ENCODE measurements at places on chromosomes 3 and 15.
A peak's percentile ranks its signal among the peaks of the same experiment; 100 is the strongest.

- DNase-seq, result peak; percentile 99
Observed at GRCh38 chr3:3126477-3127431, at the start of gene TRNT1. TSS of gene TRNT1 (plus strand) at chr3:3126940. CDS start at chr3:3129041, 2,101 bp downstream.

- no peak for DNase-seq
Observed at GRCh38 chr3:196553551-196553950, 14.8 kb downstream of the WDR53 start.

GRCh38 chr3:79003994-79004393 lies 763.8 kb downstream of the ROBO1 start:
- no peak for DNase-seq

GRCh38 chr15:45251888-45252287 lies at the start of gene SLC28A2:
TSS of gene SLC28A2 (plus strand) at chr15:45252234. CDS start at chr15:45253216, 982 bp downstream.
- no peak for DNase-seq

DNA sequence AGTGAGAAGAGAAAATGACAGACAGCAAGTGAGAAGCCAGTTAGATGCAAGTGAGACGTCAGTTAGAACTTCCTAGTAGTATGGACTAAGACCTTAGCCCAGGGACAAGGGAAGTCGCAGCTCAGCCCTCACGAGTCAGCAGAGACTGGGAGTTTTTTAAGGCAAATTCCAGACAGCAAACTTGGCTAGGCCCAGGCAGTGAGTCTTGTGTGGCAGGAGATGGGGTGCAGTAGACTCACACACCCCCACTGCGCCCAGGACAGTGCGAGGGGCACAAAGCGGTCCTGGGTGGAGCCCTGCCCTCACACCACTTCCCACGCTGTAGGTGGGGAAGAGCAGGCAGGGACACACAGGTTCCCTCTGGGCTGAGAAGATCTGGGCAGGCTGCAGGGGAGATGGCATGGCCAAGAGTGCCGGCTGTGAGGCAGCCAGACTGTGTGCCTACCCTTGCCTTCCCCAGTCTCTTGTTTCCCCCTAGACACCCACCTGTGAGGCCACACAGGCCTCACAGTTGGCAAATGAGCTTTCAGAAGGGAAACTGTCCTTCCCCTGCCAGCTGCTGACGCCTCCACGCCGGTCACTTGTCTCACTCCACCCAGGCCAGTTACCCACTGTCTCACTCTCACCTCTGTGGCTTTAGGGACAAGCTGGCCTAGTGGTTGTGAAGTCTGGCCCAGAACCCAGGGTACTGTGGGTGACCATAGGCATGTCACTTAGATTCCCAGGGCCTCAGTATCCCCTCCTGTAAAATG lies 13.7 kb upstream of the PRKCD start:
- DNase-seq, result peak; percentile 83

- no peak for DNase-seq
Observed at GRCh38 chr3:129794311-129795185, 99.0 kb downstream of the TMCC1 start.

GRCh38 chr3:110393941-110394340 lies 677.7 kb upstream of the NECTIN3 start:
- no peak for DNase-seq

- DNase-seq, result peak; percentile 23
Observed at GRCh38 chr3:81581966-81582599, 179.4 kb downstream of the GBE1 start.

- DNase-seq, result peak; percentile 98
Observed at GRCh38 chr3:179451265-179452175, at the start of gene GNB4. TSS of gene GNB4 (minus strand) at chr3:179451470. CDS start at chr3:179426200, 25,270 bp downstream.

DNA sequence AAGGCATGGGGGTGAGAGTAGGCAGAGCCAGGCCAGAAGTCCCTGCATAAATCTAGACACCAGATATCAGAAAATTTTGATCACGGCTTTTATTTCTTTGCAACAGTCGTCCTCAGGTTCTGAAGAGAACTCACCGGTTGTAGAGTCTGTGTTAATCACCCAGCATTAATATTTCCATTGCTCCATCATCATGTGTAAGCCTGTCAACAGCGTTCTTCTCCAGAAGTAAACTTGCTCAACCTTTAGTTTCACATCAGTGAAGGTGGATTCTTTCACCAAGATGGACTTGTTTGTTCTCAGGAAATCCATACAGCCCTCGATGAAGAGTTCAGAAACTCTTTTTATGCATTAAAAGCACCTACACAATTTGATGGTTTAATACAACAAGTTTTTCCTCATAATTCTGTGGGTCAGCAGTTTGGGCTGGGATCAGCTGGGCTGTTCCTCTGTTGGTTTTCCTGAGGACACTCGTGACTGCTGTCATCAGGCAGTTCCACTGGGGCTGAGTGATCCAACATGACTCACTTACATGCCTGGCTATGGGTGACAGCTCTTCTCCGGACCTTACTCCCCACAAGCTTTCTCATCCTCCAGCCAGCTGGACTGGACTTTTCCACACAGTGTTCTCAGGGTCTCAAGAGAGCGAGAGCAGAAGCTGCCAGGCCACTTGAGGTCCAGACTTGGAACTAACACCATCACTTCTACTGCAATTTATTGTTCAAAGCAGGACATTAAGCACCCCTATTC lies 303.4 kb downstream of the ZNF621 start:
- DNase-seq, result peak; percentile 82

GRCh38 chr15:49881866-49882265 lies 237.2 kb downstream of the ATP8B4 start:
- DNase-seq, result no peak

GRCh38 chr15:29811691-29812383 lies 10.4 kb downstream of the TJP1 start:
- DNase-seq, result no peak

- DNase-seq, result no peak
Observed at GRCh38 chr15:36156879-36157427, 422.5 kb upstream of the CDIN1 start.

GRCh38 chr15:45456212-45457106 lies 66.1 kb downstream of the SLC30A4 start:
- DNase-seq, result peak; percentile 98

GRCh38 chr3:94210256-94210655 lies 147.4 kb downstream of the NSUN3 start:
- no peak for DNase-seq

DNA sequence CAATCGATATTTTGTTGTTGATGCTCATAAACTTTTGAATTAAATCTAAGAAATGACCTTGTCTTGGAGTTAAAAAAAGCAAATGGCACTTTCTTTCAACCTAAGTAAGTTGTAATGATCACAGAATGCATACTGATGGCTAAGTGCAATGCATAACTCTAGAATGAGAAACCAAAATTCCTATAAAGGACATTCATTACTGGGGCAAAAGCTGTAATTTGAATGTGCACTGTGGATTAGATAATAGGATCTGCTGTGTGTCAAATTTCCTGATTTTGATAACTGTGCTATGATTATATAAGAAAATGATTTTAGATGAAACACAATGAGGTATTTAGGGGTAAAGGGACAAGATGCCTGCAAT lies 14.3 kb downstream of the SIAH2 start:
- DNase-seq, result no peak

DNA sequence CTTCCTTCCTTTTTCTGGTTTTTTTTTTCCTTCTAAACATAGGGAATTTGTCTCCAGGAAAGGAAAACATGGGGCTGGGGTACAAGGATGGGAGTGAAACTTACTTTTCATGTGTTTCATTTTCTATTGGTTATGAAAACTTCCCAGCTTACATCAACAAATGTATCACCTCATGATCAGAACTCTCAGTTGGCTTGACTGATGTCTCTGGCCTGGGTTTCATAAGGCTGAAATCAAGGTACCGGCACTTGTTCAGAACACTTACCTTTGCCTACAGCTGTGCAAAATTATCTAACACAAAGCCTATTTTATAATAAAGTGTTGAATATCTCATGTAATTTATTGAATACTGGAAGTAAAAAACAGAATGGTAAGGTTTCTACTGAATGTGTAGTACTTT lies 91.8 kb upstream of the STT3B start:
- DNase-seq, result peak; percentile 2

- DNase-seq, result no peak
Observed at GRCh38 chr3:11464356-11464755, 179.4 kb downstream of the VGLL4 start.

- no peak for DNase-seq
Observed at GRCh38 chr3:88744896-88745295, 362.5 kb upstream of the EPHA3 start.

DNA sequence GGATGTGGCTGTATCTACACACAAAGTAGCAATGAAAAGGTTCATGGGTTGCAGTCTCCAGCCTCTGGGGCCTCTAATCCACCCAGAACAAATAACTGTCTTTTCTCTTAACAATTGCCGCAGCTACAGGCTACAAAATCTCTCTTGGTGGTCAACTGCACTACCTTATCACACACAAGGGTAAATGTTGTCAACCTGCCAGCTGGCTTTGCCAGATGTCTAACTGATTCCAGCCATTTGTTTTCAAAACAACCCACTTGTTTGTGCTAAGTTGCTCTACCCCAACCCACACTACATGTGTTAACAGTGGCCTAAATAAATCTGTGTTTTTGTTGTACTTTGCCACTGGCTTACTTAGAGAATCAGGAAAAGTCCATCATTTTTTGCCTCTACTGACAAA lies 447.3 kb downstream of the TAFA4 start:
- no peak for DNase-seq

- peak; percentile 71 for DNase-seq
Observed at GRCh38 chr15:50051811-50052419, 67.1 kb downstream of the ATP8B4 start.

DNA sequence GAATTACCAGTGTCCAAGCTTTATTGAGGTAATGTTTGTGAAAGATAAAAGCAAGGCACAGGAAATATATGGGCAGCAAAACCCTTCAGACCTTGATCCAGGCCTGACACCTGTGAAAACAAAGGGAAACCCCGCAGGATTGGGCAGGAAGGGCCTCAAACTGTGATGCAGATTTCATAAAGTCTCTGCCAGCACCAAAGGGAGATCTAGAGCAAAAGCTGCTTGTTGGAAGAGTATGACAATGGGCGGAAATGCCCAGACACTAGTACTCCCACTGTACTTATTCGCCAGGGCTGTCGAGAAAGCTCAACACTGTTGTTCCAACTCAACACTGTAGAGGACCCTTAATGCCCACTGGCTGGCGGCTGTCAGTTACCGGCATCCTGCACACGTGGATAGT lies 207.9 kb downstream of the CD47 start:
- DNase-seq, result no peak

DNA sequence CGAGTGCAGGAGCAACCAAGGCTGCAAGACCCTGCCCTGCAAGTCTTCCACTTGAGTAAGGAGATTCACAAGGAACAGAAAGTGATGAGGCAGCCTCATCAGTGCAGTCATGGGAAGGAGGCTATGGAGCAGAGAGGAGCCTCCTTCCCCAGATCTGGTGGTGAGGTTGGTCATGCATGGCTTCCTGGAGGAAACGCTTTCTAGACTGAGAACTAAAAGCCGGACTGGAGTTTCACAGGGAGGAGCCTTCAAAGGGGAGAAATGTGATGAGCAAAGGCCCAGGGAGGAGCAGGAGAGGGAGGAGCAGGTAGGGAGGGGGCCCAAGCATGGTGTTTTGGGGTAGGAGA lies 139.9 kb downstream of the SRGAP3 start:
- DNase-seq, result peak; percentile 85

- DNase-seq, result no peak
Observed at GRCh38 chr3:56857178-56857577, 55.4 kb upstream of the ARHGEF3 start.

DNA sequence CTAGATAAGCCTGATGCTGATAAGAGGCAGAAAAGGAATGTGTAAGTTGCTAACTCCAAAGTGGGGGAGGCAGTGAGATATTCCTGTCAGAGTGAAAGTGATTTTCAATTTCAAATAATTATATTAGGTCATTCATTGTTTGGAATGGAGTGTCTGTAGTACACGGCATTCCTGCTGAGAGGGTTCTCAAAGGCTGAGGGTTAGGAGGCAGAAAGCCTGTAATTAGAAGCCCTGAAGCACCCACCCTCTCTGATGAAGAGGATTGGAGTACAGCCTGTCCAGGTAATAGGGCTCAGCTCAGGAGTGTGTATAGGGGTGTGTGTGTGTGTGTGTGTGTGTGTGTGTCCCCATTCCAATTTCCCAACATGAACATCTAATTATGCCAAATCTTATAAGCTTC lies 486.8 kb downstream of the MAGI1 start:
- DNase-seq, result no peak

- peak; percentile 29 for DNase-seq
Observed at GRCh38 chr3:51388286-51389029, 2.6 kb upstream of the RBM15B start.

DNA sequence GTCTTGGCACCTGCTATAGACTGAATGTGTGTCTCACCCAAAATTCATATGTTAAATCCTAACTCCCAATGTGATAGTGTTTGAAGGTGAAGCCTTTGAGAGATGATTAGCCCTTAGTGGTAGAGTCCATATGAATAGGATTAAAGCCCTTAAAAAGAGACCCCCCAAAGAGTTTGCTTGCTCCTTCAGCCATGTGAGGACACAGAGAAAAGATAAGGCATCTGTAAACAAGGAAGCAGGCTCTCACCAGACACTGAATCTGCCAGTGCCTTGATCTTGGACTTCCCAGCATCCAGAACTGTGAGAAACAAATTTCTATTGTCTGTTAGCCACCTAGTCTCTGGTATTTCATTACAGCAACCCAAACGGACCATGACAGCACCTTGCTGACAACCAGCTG lies 16.6 kb downstream of the KPNA1 start:
- no peak for DNase-seq

DNA sequence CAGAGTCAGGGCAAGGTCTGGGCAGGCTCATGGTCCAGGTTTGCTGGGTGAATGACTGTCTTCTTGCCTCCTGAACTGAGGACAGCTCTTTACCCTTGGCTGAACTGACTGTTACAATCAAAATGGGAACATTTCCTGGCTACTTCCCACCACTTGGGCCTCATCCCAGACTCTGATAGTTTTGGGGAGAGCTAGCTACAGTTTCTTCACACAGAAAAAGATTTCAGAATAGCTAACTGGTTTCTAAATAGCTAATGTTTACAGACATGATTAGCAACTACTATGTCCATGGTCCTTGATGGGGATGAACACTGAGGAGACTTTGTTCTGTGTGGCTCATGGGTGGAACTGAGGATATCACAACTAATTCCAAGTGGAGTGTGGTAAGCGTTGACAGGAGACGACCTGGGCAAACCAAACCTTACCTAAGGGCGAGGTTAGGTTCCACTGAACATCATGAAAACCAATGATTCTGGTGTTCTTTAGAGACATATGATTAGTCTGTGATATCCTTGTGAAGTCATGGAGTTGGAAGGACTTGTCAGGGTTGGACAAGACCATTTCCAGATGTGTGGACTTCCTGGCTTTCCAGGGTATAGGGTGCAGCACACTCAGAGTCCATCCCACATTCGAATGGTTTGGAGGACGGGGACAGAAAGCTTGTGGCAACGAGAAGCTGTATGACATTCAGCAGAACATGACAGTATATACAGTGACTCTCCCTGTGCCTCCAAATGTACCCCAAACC lies 7.3 kb downstream of the ALPK3 start:
- no peak for DNase-seq

- no peak for DNase-seq
Observed at GRCh38 chr3:151011427-151011826, 38.9 kb upstream of the CLRN1 start.

DNA sequence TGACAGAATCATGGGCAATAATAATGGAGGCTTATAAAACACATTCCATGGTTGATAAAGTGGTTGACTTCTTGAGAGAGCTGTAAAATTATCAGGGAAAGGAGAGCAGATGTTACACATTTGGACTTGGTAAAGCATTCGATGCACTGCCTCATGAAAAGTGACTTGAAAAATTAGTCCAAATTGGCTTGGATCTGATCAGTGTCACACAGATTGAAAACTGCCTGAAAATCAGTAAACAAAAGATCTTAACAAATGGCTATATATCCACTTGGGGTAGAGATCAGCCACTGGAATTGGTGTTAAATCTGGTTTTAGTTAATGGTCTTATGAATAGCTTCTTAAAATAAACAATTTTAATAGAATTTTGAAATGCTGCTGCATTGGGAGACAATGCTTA lies 20.3 kb downstream of the SHOX2 start:
- DNase-seq, result no peak

Data from suppressor macrophage treated with lipopolysaccharide for 4 hours (primary cell).